NCI-H2171 (cell line): ENCODE measurements at places on chromosomes 11 and 22.
A peak's percentile ranks its signal among the peaks of the same experiment; 100 is the strongest.

DNA sequence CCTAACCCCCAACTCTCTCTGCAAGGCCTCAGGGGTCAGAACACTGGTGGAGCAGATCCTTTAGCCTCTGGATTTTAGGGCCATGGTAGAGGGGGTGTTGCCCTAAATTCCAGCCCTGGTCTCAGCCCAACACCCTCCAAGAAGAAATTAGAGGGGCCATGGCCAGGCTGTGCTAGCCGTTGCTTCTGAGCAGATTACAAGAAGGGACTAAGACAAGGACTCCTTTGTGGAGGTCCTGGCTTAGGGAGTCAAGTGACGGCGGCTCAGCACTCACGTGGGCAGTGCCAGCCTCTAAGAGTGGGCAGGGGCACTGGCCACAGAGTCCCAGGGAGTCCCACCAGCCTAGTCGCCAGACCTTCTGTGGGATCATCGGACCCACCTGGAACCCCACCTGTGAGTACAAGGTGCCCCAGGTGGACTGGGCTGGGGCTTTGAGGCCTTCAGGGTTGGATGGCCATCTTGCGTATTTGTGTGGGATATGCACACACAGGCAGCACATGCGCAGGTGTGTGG is at the start of gene BEST1:
Gene BEST1 (plus strand): TSS at position 317 of the 513 bp plus-strand sequence. CDS start 1,456 bp downstream, outside the sequence.
- no peak for DNase-seq

DNA sequence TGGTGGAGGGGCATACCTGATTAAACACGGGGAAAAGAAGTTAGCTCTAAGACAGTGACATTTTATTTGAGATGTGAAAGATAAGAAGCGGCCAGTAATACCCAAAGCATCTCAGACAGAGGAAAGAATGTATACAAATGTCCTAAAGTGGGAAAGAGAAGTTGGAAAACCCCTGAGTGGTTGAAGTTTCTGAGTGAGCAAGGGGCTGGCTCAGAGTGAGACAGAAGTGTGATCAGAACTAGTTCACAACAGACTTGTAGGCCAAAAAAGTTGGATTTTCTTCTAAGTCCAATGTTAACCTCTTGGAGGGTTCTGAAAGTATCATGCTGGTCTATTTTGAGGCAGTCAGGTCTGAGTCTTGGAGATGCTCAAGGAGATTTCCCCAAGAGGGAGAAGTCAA is 608.7 kb downstream of the SOX6 start:
- no peak for DNase-seq

DNA sequence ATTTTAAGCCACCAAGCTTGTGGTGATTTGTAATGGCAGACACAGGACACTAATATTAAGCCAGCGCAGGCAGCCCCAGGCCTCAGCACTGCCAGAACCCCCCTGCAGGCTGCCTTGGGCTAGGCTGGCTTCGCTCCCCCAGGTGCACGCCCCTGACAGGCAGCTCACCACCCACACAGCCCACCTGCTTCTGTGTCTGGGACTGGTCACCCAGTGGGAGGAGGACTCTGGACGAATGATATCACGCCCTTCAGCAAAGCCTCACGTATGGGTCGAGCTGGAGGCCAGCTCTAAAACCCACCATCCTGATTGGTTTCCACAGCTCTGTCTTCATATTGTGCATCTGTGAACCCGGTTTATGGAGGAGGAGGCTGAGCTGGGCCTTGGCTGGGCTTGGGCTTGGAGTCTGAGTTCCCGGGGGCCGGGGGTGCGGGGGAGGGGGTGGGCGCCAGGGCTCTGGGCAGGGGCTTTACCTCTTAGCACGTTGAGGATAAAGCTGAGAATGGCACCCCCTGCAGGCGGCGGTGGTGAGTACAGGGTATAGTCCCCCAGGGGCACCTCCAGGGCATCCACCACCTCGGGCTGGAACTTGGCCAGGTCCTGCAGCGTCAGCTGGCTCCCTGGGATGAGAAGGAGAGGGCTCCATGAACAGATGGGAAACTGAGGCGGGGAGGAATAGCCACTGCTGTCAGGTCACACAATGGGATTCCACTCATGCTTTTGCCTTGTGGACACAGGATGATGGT is 13.8 kb downstream of the GGT5 start:
- DNase-seq = no peak

DNA sequence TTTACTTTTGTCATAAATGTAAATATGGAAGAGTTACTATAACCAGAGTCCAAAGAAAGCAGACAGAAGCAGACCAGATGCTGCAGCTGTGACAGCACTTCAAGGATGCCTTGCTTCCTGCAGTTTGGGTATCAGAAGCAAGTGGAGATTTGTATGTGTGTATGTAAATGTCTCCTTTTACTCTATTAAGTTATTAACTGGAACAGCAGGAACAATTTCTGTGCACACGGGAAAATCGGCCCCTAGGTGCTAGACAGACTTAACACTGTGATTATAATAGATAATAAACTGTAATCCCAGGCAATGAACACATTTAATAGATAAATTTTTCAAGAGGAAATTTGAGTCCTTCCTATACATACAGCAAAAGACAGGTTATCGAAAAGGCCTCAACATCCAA is 178.6 kb upstream of the PITPNB start:
- no peak for DNase-seq

GRCh38 chr22:17853073-17853472 is 78.8 kb upstream of the BID start:
- no peak for DNase-seq

DNA sequence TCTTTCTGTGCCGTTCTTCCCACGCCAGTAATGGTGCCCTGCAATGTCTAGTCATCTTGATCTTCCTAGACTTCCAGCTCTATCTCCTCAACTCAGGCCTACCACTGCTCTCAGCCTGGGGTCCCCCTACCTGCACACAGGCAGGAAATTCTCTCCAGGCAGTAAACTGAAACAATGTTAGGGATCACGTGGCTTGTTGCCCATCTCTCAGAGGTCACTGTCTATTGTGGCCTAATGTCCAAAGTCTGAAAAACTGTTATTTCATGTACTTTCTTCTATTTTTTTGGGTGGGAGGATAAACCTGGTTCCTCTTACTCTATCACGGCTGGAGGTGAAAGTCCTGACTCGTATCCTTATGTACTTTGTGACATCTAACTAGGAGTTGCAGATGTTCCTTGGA is 59.1 kb downstream of the CCDC34 start:
- DNase-seq = no peak

DNA sequence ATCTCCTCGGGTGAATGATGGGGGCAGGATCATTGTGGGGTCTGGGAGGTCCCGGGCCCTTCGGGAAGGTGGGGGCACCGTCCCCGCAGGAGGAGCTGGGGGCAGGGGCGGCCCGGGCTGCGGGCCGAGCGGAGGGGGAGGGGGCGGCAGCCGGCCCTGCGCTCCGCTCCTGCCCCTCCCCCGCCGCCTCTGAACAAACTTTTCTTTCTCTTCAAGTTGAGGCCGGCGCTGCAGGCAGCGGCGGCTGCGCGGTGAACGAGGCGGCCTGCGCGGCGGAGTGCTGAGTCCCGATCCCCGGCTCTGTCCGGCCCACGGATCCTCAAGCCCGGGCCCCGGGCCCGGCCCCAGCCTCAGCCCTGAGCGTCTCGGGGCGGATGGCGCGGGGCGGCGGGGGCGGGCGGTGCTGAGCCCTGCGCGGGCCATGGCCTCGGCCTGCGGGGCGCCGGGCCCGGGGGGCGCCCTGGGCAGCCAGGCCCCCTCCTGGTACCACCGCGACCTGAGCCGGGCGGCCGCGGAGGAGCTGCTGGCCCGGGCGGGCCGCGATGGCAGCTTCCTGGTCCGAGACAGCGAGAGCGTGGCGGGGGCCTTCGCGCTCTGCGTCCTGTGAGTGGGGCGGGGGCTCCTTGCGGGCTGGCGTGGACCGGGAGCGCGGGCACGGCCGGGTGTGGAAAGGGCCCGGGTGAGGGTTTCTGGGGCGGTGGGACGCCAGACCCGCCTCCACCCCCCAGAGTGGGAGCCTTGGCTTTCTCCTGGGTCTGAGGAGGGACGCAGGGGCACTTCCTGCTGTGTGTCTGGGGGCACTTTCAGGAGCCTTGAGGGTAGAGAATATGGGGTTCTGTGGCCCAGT is at the start of gene INPPL1:
Gene INPPL1 (plus strand): TSS at position 204 of the 847 bp plus-strand sequence. CDS start 218 bp downstream, at position 422.
- DNase-seq = no peak

GRCh38 chr11:129598378-129598777 is 217.3 kb upstream of the TMEM45B start:
- DNase-seq = no peak

DNA sequence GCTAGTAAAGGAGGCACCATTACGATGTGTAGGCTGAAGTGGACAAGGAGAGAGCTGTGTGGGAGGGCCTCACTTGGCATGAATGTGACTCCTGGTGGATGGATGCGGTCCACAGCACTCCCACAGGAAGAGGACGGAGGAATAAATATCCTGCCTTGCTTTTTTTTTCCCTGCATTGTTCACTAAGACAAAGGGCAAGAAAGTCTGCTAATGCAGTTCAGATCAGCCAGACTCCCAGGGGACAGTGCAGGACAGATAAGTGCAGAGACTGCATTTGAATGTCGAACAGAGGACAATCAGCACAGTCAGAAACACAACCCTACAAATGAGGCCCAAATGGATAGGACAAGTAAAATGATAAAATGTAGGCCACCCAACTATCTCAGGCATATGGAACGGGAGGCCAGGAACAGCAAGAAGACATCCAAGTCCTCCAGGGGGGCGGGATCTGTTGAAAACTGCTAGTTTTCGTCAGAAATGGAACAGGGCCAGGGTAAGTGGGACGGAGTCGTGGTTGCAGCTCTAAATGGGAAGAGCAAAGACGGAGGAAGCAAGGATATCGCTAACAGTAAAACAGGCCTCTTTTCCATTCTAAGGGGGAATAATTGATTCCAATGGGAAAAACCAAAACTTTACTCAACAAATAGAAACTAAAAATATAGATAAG is 25.2 kb upstream of the OR8B8 start:
- no peak for DNase-seq

DNA sequence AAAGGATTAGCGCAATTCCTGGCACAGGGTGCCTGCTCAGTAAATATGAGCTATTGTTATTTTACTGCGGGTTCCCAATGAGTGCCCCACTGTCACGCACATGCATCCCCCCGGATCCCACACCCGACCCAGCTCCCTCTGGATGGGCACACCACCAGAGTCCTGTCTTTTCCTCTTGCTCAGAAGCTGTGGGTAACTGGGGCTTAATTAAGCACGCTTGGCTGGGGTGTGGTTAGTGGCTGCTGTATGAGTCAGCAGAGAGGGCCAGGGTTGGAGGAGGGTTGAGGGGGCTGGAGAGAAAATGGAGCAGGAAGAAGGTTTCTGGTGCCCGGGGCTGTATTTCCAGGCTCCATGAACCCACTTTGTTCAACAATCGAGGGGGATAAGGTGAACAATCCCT is 30.3 kb upstream of the NECTIN1 start:
- no peak for DNase-seq

GRCh38 chr22:27585141-27585540 is 216.4 kb downstream of the MN1 start:
- no peak for DNase-seq

GRCh38 chr11:59216641-59217564 is 4.2 kb upstream of the MPEG1 start:
- no peak for DNase-seq

DNA sequence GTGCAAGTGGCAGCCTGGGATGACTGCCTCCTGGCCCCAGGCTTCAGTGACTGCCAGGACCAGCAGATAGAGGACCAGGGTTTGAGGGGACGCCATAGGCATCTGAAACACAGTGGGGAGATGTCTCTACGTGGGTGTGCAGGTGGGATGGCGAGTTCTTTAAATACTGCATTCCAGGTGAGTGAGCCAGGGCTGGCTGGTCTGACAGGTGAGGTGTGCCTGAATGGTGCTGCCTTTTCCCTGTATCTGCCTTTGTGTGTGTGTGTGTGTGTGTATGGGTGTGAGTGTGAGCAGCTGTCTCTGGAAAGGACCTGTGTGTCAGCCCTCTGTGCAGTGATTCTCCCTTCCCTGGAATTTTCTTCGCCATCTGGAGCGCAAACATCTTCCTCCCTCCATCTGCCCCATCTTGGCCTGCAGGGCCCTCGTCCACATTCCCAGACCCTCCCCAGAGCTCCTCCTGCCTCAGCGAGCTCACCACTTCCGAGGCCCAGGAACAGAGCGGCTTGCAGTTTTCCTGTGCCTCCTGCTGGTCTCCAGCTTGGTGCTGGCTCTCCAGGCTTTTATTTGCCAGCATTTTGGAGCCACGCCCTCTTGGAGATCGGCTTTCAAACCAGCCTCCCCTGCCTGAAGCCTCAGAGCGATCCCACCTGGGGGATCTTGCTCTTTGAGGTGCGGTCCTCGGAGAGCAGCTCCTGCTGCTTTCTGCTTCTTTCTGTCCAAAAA is at the start of gene GPHA2:
Gene GPHA2 (minus strand): TSS at position 535 of the 723 bp plus-strand sequence. CDS start 433 bp downstream, at position 102.
- peak; percentile 79 for DNase-seq

DNA sequence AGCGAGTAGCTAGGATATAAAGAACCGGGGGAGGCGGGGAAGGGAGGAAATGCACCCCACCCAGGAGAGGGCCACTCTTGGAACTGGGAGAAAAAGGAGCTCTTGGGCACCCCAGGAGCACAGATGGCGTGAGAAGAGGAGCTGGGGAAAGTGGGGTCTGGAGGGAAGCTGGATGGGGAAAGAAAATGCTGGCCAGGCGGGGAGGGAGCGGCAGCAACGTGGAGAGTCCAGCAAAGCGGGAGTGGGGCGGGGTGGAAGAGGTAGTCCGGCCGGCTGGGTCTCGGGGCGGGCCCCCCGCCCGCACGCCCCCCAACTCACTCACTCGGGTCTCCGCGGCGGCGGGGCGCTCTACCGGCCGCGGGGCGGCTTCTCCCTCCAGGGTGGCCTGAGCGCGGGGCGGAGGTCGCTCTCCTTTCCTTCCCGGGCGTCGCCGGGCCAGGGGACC is 522 bp downstream of the TOB2 start:
- no peak for DNase-seq

GRCh38 chr11:198236-198806 is 5.4 kb downstream of the SCGB1C1 start:
- DNase-seq = no peak

- DNase-seq = no peak
These were observed 43.8 kb upstream of the NECTIN1 start for GRCh38 chr11:119772641-119773415.

GRCh38 chr11:94742665-94743064 is 25.5 kb upstream of the AMOTL1 start:
- no peak for DNase-seq

DNA sequence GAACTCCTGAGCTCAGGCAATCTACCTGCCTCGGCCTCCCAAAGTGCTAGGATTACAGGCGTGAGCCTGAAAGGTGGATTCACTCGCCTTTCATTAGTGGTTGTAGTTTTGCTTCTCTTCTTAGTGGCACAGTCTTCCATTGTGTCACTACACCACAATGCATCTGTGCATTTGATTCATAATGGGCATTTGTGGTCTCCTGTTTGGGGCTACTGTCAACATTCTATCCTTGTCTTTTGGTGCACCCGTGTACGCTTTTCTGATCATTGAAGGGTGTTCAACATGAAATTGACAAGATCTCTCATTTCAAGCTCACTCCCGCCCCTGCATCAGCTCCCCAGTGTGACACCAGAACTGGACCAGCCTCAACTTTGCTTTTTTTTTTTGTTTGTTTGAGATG is 2.0 kb upstream of the SYT12 start:
- no peak for DNase-seq

- no peak for DNase-seq
These were observed 41.2 kb upstream of the KLHL35 start for GRCh38 chr11:75474240-75474639.

DNA sequence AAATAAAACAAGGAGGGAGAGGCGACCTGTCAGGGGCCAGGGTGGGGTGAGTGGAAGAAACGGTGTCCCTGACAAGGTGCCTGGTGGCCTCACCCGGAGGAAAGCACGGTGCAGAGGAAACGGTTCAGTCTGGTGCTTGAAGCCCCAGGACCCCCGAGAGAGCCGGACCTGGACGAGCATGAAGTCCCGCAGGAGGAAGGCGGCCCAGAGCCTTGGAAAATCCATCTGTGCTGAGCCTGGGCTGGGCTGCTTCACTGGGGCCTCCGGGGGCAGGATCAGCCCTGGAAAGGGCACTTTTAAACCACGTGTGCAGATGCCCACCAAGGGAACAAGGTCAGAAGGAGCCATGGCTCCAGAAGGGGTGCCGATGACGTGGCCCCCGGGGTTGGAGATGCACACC is 467.3 kb downstream of the OPCML start:
- no peak for DNase-seq
